ENCODE measurements at places on chromosomes 3 and 15. TPM values are rescaled to one million over a fixed set of nuclear protein-coding genes. Genes with fewer than 3 reads are reported as not detected.

The EFCC1 gene
- not detected for total RNA-seq

DNA sequence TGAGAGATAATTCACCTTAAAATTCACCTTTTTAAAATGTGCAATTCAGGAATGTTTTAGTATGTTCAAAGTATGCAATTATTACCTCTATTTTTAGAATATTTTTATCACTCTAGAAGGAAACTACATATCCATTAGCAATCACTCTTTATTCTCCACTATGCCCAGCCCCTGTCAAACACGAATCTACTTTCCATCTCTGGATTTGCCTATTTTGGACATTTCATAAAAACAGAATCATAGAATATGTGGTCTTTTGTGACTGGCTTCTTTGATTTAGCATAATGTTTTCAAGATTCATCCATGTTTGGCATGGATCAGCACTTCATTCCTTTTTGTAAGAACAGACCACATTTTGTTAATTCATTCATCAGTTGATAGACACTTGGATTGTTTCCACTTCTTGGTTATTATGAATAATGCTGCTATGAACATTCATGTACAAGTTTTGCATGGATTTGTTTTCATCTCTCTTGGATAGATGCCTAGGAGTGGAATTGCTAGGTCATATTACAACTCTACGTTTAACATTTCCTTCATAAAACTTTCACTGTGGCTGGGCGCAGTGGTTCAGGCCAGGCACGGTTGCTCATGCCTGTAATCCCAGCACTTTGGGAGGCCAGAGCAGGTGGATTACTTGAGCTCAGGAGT lies 12.7 kb downstream of the HMCES start:
- H3K36me3 ChIP-seq, result peaks cover 27% of the 10 kb centered on the region
- H3K27ac ChIP-seq, result no peak overlapping the region
- H3K4me3 ChIP-seq, result no peak overlapping the region
- H3K27me3 ChIP-seq, result no peaks in the 10 kb centered on the region

The GNAT1 gene
- total RNA-seq, result not detected

The CPLX3 gene
- total RNA-seq, result not detected

- peaks cover 2% of the 10 kb centered on the region for H3K27me3 ChIP-seq
- H3K27ac ChIP-seq, result no peak overlapping the region
- no peak overlapping the region for H3K4me3 ChIP-seq
These were observed 12.8 kb downstream of the ASB14 start for GRCh38 chr3:57279685-57280084.

The UACA gene
- total RNA-seq, result 323 TPM

- no peak overlapping the region for H3K4me3 ChIP-seq
- H3K27ac ChIP-seq, result no peak overlapping the region
These were observed 64.1 kb downstream of the CCDC33 start for GRCh38 chr15:74300057-74300795.

- H3K4me1 ChIP-seq, result peaks cover 42% of the 10 kb centered on the region
- H3K27ac ChIP-seq, result no peak overlapping the region
- no peak for DNase-seq
- peaks cover 14% of the 10 kb centered on the region for H3K36me3 ChIP-seq
- H3K27me3 ChIP-seq, result no peaks in the 10 kb centered on the region
These were observed 256.4 kb upstream of the TPM1 start for GRCh38 chr15:62785881-62786828.

The PRKCD gene
- 14.5 TPM for total RNA-seq

DNA sequence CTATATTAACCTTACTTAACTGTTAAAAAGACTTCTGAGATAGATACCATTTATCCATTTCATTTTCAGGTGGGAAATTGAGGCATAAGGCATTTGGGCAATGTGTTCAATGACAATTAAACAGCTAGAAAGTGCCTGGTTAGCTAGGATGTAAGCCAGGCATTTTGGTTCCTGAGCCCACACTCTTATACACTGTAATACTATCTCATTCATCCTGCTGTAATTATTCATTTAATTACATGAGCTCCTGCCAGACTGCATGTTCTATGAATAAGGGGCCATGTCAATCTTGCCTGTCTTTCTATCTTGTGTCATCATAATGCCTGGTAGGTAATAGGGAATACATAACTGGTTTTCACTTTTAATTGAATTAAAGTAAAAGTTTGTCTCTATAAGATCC lies 74.0 kb downstream of the RBMS3 start:
- peaks cover 20% of the 10 kb centered on the region for H3K36me3 ChIP-seq
- no peak for DNase-seq
- H3K4me3 ChIP-seq, result no peak overlapping the region
- H3K4me1 ChIP-seq, result peaks cover 11% of the 10 kb centered on the region
- no peaks in the 10 kb centered on the region for H3K27me3 ChIP-seq

The KBTBD13 gene
- not detected for total RNA-seq

GRCh38 chr3:83023086-83023485 lies 1261.6 kb upstream of the GBE1 start:
- H3K4me3 ChIP-seq, result no peak overlapping the region
- peaks cover 1% of the 10 kb centered on the region for H3K27me3 ChIP-seq
- H3K4me1 ChIP-seq, result no peaks in the 10 kb centered on the region
- no peak for DNase-seq
- no peak overlapping the region for H3K27ac ChIP-seq

The GOLGA6A gene
- not detected for total RNA-seq

DNA sequence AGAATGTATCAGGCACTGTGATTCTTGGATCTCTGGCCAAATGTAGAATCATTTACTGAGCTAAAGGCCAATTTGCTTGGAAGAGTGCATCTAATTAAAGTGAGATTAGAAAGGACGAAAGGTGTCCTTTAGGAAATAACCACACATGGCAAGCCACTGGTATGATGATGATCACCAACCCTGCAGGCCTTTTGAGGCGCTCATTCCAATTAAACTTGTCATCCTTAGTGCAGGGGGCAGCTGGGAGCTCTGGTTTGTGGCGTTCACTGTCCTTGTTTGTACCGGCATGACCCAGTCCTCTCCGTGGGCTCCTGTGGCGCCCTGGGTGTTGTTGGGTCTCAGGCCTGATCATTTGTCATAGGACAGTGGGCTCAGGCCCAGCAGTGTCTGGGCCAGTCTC lies 11.0 kb downstream of the LIMD1 start:
- peaks cover 22% of the 10 kb centered on the region for H3K36me3 ChIP-seq
- peaks cover 65% of the 10 kb centered on the region for H3K4me1 ChIP-seq
- H3K27ac ChIP-seq, result peak overlapping the region; percentile 68

The FBXL22 gene
- 0.20 TPM for total RNA-seq

The C3orf20 gene
- total RNA-seq, result not detected

DNA sequence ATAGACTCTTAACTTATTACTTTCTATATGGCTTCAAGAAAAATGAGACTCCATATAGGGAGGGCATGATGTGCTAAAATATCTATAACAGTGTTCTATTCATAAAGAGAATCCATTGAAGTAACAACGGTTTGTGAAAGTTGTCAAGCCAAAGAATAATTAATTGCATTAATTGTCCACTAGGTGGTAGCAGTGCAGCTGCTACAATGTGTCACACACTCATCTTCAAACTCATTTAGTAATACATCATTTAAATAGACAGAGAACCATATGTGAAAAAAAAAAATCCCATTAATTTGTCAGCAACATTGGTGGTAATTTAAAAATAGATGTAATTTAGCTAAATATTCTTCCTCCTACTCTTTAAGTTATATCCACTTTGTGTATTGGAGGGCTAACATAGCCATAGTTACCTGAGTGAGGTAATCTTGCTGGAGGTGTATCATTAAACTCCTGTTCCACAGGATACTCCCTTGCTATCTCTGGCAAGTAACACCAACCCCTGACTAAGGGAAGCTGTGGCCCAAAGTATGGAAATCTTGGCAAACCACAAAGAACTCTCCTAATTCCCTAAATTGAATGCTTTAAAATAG lies 3.7 kb upstream of the CPA3 start:
- peaks cover 2% of the 10 kb centered on the region for H3K27me3 ChIP-seq
- no peak overlapping the region for H3K27ac ChIP-seq
- H3K36me3 ChIP-seq, result no peaks in the 10 kb centered on the region
- DNase-seq, result peak; percentile 39

- DNase-seq, result no peak
- H3K27me3 ChIP-seq, result no peaks in the 10 kb centered on the region
- no peak overlapping the region for H3K4me3 ChIP-seq
- H3K36me3 ChIP-seq, result peaks cover 11% of the 10 kb centered on the region
- H3K4me1 ChIP-seq, result peaks cover 22% of the 10 kb centered on the region
These were observed 3.5 kb upstream of the SSR3 start for GRCh38 chr3:156558389-156558788.

The FBN1 gene
- total RNA-seq, result 754 TPM

DNA sequence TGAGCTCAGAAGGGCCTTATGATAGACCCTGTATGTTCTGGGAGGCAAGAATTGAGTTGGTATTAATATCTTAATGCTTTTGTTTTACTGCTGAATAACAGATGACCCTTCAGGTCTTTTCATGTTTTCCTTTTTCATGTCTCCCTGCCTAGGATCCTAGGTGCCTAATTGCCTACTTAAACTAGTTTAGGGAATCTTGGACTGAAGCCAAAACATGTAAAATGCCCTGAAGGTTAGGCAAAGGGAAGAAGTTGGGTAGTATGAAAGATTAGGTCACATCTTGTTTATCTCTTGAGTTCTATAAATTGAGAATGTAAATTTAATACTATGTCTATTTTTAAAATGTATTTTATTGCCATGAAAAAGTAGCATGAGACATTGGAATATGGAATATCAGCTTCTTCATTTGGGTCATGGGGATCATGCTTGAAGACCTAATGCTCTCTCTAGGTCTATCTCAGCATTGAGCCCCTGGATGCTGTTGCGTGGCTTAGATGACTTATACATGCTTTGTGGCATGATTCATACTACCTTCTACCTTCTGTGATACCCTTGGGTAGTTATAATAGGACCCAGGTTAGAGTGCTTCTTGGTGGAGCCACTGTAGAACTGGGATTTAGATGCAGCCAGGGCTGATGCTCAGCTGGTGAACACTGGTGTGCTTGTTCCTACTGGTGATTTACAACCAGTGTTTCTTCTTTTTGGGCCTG lies 26.4 kb downstream of the RBM6 start:
- no peak overlapping the region for H3K4me3 ChIP-seq
- no peaks in the 10 kb centered on the region for H3K27me3 ChIP-seq
- peaks cover 31% of the 10 kb centered on the region for H3K4me1 ChIP-seq
- H3K27ac ChIP-seq, result no peak overlapping the region

GRCh38 chr15:50145451-50145872 lies 26.4 kb upstream of the ATP8B4 start:
- H3K4me1 ChIP-seq, result peaks cover 61% of the 10 kb centered on the region
- H3K36me3 ChIP-seq, result no peaks in the 10 kb centered on the region
- no peaks in the 10 kb centered on the region for H3K27me3 ChIP-seq
- no peak overlapping the region for H3K4me3 ChIP-seq
- H3K27ac ChIP-seq, result no peak overlapping the region
- DNase-seq, result peak; percentile 73

DNA sequence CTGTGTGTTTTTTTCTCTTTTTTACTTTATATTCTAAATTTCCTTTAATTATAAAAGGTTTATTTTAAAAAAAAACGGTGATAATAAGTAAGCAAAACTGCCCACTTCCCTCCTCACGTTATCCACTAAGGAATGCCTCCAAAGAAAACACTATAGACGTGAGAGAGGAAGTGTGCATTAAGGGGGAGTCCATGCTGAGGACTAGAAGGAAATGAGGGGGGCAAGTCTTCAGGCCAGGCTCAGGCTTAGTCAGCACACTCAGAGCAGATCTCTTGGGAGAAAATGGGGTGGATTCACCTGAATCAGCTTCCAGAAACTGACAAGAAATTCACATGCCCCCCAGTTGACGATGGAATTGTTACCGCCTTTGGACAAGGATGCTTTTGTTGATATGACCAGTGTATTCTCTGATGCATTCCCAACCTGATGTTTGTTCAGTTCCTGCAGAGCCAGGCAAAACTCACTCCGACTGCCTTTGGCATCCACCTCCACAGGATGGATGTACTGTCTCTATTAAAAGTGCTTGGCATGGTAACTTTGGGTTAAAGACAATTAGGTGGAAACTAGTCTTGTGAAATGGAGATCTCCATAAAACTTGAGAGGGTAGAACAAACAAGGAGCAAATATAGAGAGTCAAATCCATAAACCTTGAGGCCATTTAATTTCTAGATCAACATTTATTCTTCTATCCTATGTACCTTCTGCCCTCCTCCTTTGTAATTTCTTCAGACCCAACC lies 167.8 kb downstream of the MYRIP start:
- H3K36me3 ChIP-seq, result no peaks in the 10 kb centered on the region
- H3K27me3 ChIP-seq, result peaks cover 2% of the 10 kb centered on the region
- no peaks in the 10 kb centered on the region for H3K4me1 ChIP-seq
- H3K27ac ChIP-seq, result no peak overlapping the region

- H3K27ac ChIP-seq, result peak overlapping the region; percentile 90
- peak overlapping the region; percentile 94 for H3K4me3 ChIP-seq
- no peak for DNase-seq
These were observed 642 bp downstream of the COX5A start for GRCh38 chr15:74937272-74937589.

GRCh38 chr3:44284949-44285348 lies 43.3 kb downstream of the TOPAZ1 start:
- peaks cover 13% of the 10 kb centered on the region for H3K27me3 ChIP-seq
- DNase-seq, result no peak
- no peak overlapping the region for H3K27ac ChIP-seq
- no peak overlapping the region for H3K4me3 ChIP-seq
- no peaks in the 10 kb centered on the region for H3K36me3 ChIP-seq
- H3K4me1 ChIP-seq, result no peaks in the 10 kb centered on the region

The FBXW12 gene
- total RNA-seq, result not detected

Data from HFFc6 (cell line).